ENCODE measurements at places on chromosomes 12 and 14.
A peak's percentile ranks its signal among the peaks of the same experiment; 100 is the strongest.

DNA sequence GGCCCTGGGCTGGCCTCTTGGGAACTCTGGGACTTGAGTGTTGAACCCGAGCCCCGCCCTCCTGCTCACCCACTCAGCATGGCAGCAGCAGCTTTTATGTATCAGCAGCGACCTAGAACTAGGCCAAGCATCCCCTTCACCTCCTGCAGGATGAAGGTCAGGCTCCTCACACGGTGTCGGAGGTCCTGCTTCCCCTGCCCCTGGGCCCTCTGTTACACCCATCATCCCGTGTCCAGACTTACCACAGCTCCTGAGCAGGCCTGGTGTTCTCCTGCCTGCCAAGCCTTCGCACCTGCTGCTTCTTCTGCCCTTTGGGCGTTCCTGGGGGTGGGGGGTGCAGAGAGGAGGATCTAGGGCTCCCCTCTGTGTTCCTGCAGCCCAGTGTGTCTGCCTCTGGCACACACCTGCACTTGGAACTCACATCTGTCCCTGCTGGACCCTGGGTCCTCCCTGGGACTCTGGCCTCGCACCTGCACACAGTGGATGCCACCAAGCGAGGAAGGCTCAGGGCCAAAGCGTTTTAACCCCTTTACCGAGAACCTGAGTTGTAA is 80.3 kb downstream of the PAPOLA start:
- DNase-seq: no peak

DNA sequence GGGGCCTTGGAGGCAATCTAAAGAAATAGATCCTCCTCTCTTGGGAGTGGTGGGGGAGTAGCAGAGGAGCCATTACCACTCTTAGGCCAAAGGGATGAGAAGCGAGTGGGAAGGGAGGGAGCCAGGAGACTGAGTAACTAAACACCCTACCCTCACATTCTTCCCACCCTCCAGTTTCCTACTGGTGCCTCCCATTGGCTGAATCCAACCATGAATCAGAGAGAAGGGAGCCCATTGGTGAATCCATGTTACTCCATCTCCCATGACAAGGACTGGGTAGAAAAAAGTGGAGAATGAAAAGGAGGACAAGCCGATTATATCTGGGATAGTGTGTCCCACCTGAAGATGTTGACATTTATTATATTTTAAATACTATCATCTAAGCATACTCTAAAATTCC is 76.8 kb upstream of the LHX5 start:
- no peak for DNase-seq

DNA sequence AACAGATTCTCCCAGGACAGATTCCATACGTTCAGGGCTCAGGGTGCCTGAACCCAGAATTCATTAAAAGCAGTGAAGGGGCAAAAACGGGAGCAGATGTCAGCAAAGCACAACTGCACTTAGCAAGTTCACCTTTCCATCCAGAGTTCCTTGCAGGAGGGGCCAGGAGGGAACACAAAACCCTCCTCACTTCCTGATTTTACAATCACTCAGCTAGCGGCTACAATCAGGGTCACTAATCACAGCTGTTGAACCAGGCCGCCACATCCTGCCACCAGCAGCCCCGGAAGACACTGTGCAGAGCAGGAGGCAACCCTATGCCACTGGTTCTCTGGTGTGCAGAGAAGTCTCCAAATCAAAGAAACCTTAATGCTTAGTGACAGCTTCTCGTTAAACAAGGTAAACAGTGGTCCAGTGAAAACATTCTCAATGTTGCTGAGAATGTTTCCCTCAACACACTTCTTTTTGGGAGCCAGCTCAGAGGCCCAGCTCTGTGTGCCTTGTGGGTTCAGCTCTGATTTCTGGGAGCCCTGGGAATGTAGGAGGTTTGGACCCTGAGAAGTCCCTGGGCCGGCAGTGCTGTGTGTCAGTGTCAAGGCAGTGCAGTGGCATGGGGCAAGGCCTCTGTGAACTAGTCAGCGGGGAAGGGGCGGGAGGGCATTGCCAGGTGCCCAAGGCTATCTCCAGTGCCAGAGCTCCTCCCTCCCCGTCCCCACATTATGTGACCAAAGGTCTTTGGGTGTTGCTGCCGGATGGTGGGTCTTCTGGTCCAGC is 54.5 kb downstream of the VCPKMT start:
- peak; percentile 54 for DNase-seq

DNA sequence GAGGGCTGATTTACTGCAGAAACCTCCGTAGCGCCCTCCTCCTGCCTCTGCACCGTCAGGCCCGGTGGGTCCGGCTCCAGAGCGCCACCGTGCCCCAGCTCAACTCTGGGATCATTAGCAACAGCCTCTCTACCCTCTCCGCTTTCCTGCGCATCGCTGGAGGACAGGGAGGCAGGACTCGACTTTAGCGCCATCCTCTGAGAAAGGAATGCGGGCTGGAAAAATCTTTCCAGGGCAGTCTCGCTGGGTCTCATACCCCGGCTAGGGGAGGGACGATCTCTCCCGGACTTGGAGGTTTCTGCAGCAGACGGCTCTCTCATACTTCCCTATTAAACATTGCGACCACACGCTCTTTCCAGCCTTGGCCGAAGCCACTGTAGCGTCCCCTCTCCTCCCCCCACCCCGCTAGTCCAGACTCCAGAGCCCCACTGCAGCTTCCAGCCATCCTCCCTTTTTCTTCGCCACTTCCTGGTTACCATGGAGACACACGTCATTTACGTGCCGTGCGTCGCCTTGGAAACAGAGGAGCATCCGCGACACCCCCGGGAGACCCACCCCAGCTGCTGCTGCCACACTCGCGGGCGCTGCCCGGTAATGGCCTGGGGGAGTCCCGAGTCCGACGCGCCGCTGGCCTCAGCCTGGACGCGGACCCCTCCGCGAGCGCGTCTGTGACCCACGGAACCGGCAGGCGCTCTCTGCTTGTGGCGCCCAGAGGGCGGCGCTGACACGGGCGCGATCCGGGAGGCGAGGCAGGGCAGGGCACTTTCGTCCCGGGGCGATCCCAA is at the start of gene CCDC184:
TSS of gene CCDC184 (plus strand) at position 554 of the 785 bp plus-strand sequence. CDS start 479 bp downstream, outside the sequence.
- peak; percentile 88 for DNase-seq

DNA sequence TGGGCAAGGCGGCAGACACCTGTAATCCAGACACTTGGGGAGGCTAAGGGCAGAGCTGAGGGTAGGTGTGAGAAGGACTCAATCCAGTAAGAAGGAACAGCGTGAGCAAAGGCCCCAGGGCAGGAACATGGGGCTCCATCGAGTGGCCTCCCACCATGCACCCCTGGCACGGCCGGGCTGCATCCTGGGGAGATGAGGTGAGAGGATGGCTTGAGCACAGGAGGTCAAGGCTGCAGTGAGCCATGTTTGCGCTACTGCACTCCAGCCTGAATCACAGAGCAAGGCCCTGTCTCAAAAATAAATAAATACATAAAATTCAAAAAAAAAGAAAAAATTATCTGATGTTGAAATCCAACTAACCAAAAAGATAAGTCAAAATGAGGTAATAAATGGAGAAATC is 58.5 kb downstream of the ARL6IP4 start:
- no peak for DNase-seq

DNA sequence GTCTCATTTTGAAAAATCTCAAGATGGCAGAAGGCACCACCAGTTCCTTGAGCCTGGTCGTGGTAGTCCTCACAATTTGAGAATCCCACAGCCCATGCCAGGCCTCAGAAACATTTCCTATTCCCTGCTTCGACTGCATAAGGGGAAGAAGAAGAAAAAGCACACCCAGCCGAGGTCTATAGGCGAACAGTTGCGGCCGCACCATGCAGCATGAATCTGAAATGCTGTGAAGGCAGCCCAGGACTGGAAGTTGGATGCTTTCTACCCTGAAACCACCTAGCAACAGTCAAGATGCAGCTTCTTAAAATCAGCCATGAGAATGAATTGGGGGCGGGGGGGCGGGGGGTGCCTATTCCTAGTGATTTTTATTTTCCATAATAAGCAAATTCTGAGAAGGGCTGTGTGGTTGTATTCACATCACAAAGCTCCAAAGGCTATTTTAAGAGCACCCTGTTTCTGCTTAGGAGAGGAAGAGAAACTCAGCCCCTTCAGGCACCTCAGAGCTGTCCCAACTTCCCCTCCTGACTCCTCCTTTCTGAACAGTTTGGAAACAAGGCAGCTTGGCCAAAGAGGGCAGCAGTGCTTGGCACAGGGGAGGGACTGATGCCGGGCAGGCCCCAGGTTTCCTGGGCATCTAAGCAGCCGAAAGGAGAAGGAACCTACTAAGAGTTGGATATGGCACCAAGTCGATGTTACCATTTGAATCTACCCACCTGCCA is 172.5 kb upstream of the FOXN3 start:
- DNase-seq: no peak

- DNase-seq: no peak
Measured at GRCh38 chr14:21097636-21098075, 799 bp downstream of the ZNF219 start.

GRCh38 chr14:72546344-72547016 is 347.4 kb downstream of the DPF3 start:
- DNase-seq: no peak

GRCh38 chr14:54627540-54628363 is 60.8 kb downstream of the SAMD4A start:
- peak; percentile 81 for DNase-seq

GRCh38 chr12:15600223-15600935 is 188.8 kb downstream of the EPS8 start:
- no peak for DNase-seq

DNA sequence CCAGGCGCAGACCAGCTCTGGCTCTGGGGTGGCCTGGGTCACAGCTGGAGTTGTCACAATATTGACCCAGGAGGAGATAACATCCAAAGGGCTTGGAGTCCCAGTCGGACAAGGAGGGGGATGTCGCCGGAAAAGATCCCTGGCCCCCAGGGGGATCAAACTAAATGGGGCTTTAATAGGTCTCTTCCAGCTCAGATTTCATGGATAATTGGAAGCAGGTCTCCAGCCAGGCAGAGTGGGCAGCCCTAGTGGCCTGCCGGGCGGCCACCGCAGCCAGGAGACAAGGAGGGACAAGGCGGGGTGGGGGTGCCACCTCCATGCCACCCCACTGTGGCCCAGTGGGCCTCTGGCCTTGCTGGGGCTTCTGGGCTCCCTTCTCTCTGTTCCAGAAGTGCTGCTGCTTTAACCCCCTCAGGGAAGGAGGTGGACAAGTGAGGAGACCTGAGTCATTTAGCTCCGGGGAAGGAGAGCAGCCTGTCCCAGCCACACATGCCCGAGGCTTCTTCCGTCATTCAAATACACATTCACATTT is 23.1 kb upstream of the PGF start:
- DNase-seq: peak; percentile 32

All from fibroblast of skin of back (primary cell).